ENCODE measurements at places on chromosomes 1 and 21. TPM values are rescaled to one million over a fixed set of nuclear protein-coding genes. Genes with fewer than 3 reads are reported as not detected.

TRNP1 gene
- 1.3 TPM for total RNA-seq

F13B gene
- total RNA-seq = not detected

DNA sequence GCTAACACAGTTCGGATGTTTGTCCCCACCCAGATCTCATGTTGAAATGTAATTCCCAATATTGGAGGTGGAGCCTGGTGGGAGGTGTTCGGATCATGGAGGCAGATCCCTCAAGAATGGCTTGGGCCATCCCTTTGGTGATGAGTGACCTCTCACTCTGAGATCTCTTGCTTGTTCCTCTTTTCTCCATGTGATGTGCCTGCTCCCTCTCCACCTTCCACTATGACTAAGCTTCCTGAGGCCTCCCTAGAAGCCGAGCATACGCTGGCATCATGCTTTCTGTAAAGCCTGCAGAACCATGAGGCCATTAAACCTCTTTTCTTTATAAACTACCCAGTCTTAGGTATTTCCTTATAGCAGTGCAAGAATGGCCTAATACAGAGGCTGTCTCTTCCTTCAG, 8.1 kb upstream of the PLA2G5 start:
- no peak for DNase-seq

GRCh38 chr1:244191581-244191980, 140.5 kb downstream of the ZBTB18 start:
- DNase-seq = no peak

Measured in psoas muscle (tissue), 8 donors.